ENCODE measurements at places on chromosomes 3 and 15.

DNA sequence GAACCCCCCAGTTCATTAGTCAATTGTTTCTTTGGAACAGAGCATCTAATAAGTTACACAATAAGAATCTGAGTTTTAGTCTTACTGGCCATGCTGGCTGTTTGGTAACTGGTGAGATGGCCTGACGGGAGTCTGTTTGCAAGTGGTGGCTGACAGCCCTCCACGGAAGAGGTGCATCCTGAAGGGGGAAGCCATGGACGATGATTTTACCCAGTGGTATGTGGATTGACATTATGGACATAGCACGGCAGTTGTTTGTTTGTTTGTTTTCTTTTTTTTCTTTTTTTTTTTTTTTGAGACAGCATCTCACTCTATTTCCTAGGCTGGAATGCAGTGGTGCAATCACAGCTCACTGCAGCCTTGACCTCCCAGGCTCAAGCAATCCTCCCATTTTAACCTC is 156.0 kb downstream of the RPLP1 start:
- no peak for DNase-seq

GRCh38 chr15:94263341-94264273 is 32.2 kb downstream of the MCTP2 start:
- DNase-seq: no peak

- no peak for DNase-seq
These were observed 871.2 kb upstream of the NR2F2 start for GRCh38 chr15:95459273-95459672.

- peak; percentile 50 for DNase-seq
These were observed 41.3 kb upstream of the ICE2 start for GRCh38 chr15:60520013-60520824.

DNA sequence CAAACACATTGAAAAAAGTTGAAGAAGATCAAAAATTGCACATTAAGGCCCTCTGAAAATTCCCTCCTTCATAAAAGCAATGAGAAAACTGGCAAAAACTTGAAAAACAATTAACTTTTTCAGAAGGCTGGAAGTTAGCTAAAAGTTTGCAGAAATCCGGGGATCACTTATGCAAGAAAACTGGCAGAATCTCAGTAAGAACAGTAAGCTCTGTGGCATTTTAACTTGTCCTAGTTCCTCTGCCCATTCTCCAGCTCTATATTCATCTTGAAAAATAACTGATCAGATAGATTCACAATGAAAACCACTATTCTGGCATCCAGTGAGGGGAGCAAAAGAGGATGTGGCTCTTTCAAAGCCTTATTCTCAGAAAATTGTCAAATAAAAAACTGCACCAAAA is 566.8 kb downstream of the NTRK3 start:
- DNase-seq: no peak

DNA sequence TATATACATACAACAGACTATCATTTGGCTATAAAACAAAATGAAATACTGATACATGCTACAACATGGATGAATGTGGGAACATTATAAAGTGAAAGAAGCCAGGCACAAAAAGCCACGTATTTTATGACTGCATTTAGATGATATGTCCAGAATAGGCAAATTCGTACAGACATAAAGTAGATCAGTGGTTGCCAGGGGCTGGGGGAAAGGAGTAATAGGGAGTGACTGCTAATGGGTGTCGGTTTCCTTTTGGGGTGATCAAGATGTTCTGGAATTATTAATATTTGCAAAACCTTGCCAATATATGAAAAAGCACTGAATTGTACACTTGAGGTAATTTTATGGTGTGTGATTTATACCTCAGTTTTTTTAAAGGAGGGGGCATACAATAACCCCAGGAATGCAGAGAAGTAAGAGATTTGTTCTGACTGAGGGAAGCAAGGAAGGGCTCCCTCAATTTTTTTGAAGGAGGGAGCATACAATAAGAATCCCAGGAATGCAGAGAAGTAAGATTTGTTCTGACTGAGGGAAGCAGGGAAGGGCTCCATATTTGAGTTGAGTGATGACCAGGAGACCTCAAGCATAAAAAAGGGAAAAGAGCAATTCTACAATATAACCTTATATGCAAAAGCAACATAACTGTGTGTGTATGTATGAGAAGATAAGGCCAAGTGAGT is 6.2 kb downstream of the PSMD6 start:
- DNase-seq: no peak

DNA sequence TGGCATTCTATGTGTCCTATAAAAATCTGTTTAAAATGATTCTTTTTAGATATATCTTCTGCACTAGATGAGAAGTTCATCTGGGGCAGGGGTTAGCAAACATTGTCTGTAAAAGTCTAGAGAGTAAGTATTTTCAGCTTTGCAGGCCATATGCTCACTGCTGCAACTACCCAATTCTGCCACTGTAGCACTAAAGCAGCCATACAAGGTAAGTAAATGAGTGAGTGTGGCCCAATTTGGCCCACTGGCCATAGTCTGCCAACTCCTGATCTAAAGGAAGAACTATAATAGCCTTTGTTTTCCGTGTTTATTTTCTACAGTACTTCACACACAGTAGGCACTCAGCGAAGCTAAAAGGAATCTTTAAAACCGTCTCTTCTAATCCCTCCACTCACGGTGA is 42.3 kb downstream of the DLG1 start:
- DNase-seq: no peak

GRCh38 chr3:123350971-123351370 is 97.9 kb downstream of the ADCY5 start:
- no peak for DNase-seq

DNA sequence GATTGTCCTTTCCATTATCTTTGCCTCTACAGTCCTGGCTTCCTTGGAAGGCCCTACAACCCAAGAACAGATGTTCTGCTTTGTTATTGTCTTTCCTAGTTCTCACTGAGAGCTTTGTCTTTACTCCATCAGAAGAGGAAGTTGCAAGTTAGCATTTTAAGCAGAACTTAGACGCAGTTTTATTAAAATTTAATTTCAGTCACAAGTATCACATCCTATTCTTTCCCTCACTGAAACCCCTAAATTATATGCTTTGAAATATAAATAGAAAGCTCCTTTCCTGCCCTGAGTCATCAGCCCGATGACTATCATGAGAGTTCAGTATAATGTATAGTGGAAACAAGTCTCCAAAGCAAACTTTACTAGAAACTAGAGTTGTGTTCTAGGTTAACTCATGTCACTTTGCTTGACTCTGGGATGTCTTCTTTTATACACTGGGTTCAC is 291.2 kb upstream of the RBMS3 start:
- DNase-seq: no peak

GRCh38 chr3:129312021-129312639 is 33.5 kb downstream of the HMCES start:
- DNase-seq: peak; percentile 54

GRCh38 chr15:90213122-90213817 is 12.1 kb downstream of the SEMA4B start:
- DNase-seq: no peak

DNA sequence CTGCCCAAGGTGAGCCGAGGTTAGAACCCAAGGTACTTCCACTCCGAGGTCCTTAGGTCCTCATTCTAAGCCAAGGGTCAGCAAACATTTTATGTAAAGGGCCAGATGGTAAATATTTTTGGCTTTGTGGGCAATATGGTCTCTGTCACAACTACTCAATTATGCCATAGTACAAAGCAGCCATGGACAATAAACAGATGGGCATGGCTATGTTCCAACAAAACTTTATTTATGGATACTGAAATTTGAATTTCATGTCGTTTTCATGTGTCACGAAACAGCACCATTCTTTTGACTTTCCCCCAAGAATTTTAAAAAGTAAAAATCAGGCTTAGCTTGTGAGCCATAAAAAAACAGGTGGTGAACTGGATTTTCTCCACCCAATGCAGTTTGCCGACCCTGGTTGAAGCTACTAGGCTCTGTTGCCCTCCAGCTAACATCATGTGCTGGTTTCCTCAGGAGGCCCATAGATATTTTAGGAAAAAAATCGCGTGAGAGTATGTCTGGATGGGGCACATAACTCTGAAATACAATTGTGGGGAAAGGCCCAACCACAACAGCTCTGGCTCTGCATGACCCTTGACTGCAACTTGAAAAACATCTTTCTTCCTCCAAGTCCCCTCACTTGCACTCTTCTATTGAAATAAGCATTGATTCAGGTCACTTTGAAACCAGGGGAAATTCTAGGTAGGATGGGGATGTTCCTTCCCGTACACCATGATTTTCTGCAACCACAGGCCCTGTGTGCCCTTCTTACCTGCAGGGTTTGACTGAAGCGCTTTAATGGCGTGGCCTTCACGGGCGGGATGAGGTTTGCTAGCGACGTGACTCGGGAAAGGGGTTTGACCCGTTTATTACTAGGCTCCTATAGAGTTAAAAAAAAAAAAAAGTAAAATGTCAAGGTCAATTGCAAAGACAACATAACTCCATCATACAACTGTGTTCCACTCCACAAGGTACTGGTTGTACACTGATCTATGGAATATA is 28.5 kb downstream of the ARHGEF3 start:
- DNase-seq: no peak

DNA sequence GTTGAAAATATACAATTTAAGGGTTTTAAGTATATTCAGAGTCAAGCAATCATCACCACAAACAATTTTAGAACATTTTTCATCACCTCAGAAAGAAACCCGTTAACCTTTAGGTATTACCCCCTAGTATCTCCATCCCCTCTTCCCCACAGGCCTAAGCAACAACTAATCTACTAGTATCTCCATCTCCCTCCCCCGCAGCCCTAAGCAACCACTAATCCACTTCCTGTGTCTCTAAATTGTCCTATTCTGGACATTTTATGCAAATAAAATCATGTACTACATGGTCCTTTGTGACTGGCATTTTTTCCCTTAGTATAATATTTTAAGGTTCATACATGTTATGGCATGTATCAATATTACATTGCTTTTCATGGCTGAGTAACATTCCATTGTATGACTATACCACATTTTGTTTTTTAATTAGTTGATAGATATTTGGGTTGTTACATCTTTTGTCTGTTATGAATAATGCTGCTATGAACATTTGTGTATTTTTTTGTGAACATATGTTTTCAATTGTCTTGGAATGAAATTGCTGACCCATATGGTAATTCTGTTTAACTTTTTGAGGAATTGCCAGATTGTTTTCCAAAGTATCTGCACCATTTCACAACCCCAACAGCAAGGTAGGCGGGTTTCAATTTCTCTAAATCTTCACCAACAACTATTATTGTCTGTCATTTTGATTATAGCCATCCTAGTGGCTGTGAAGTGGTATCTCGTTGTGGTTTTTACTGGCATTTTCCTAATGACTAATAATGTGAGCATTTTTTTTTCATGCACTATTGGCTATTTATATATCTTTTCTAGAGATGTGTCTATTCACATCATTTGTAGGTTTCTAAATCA is 215.6 kb upstream of the CD96 start:
- DNase-seq: no peak

GRCh38 chr15:53586799-53587198 is 172.7 kb downstream of the WDR72 start:
- DNase-seq: peak; percentile 6

- peak; percentile 24 for DNase-seq
These were observed 28.5 kb downstream of the EFCAB12 start for GRCh38 chr3:129399895-129400357.

- DNase-seq: peak; percentile 67
These were observed 3.2 kb downstream of the ZDHHC19 start for GRCh38 chr3:196207833-196208607.

GRCh38 chr3:42229942-42230688 is 35.9 kb downstream of the CCK start:
- DNase-seq: no peak

GRCh38 chr3:13598926-13599886 is 50.3 kb downstream of the FBLN2 start:
- no peak for DNase-seq

GRCh38 chr15:70875001-70875782 is 17.0 kb downstream of the THAP10 start:
- no peak for DNase-seq

DNA sequence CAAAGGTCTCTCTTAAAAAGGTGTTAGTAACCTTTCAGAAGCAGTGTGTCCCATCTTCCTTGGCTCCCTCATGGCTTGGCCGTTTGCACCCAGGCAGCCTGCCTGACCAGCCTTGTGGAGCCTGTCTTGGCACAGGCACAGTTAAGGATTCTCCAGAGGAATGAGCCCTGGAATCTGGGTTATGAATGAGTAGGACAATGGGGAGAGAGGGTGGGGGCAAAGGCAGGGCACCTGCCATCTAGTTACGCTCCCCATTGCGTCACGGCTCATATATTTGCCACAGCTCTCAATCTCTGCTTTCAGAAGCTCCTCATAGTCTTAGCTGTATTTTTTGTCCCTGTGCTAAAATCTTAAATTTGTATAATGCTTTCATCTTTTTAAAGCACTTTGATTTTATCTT is 50.6 kb downstream of the WDR76 start:
- no peak for DNase-seq

- DNase-seq: no peak
These were observed 430.4 kb upstream of the CCDC54 start for GRCh38 chr3:106946866-106947265.

GRCh38 chr3:131349946-131350347 is 31.6 kb upstream of the NUDT16 start:
- no peak for DNase-seq

DNA sequence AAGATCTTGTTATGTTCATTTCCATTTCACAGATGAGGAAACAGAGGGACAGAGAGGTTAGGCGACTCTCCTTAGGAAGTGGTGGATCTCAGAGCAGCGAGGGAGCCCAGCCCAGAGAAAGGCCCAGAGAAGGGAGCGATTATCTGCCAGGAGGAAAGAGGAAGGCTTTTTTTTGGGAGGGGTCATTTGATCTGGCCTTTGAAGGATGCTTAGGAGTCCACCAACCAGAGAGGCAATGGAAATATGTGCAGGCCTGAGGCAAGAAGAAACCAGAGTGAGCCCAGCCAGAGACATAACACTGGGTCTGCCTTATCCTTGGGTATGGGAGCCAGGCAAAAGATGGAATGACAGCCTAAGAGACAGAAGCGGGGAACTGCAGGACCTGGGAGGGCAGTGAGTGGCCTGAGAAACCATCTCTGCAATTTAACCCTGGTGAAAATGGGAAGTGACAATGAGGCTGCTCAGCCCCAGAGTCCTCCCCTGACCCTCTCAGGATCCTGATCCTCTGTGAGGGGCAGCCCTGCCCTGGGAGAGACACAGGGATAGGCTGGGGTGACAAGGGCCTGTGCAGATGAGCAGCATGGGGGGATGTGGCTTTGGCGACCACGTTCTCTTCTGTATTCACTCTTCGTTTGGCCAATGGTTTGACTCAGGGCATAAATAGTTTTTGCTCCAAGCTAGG is 163.2 kb downstream of the WNT7A start:
- no peak for DNase-seq

- DNase-seq: no peak
These were observed 272.5 kb downstream of the ZBTB20 start for GRCh38 chr3:114874522-114874971.

GRCh38 chr3:47113669-47114365 is 50.1 kb downstream of the SETD2 start:
- no peak for DNase-seq
